H54 (cell line): ENCODE measurements at places on chromosomes 1 and 21.
A peak's percentile ranks its signal among the peaks of the same experiment; 100 is the strongest.

GRCh38 chr21:43956670-43957035, 55.5 kb upstream of the TRAPPC10 start:
- no peak for DNase-seq

DNA sequence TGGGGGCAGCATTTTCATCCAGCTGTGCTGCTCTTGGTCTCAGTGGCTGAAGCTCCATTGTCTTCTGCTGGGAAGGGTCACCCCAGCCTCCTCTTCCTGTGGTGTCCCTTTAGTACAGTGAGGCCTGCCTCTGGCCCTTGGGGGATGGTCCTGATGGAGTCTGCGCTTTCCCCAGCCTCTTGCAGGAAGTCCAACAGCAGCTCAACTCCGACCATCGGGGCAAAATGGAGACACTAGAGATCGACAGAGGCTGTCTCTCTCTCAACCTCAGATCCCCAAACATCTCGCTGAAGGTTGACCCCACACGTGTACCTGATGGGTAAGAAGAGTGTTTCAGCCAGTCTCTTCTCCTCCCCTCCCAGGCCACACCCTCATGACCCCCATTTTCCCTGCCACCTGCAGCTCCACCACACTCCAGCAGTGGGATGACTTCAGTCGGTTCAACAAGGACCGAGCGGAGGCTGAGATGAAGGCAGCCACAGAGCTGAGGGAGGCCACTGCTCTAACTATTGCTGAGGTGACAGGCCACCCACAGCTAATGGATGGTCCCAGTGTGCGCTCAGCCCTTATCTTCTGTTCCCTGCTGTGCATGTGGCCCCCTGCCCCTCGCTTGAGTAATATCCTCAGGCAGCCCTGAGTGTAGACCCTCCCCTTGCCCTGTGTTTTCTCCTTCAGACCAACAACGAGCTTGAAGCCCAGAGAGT, 2.0 kb upstream of the ADPRS start:
- DNase-seq: no peak

- no peak for DNase-seq
These were observed 32.3 kb downstream of the PABPC4 start for GRCh38 chr1:39544327-39544726.

- DNase-seq: no peak
These were observed 58.9 kb downstream of the C1orf94 start for GRCh38 chr1:34235594-34235993.

DNA sequence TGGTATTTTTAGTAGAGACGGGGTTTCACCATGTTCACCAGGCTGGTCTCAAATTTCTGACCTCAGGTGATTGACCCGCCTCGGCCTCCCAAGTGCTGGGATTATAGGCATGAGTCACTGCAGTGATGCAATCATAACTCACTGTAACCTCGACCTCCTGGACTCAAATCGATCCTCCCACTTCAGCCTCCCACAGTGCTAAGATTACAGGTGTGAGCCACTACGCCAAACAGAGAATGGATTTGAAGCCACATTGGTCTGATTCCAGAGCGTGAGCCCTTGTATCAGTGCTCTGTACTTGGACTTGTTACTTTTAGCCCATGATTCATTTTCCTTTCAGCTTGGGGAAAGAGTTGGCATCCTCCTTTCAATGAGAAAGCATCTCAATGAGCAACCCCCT, 14.9 kb upstream of the ZNF683 start:
- DNase-seq: no peak

DNA sequence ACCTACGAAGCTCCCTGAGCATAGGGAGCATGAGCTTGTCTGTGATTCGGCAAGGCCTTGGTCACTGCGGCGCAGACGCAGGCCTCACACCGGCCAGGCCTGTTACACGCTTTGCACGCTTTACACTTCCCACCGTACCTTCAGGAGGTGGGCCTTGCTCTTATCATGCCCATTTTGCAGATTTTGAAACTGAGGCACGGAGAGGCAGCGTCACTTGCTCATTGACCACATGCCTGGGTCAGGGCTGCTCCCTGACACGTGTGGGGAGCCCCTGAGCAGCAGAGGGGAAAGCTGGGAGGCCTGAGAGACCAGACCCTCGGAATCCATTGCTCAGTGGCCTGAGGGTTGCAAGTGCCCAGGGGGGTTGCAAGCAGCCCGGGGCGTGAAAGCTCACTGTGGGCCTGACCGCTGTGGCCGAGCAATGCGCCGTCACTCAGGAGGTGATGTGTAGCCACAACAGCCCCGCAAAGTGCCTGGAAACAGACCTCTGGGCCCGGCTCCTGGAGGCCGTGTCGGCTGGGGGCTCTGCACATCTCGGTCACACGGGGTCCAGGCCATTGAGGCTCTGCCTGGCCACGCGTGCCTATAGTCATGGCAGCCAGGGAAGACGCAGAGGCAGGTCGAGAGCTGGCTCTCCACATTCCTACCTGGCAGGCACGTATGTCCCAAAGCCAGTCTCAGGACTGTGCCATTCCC, 6.9 kb downstream of the ARHGEF16 start:
- DNase-seq: no peak

DNA sequence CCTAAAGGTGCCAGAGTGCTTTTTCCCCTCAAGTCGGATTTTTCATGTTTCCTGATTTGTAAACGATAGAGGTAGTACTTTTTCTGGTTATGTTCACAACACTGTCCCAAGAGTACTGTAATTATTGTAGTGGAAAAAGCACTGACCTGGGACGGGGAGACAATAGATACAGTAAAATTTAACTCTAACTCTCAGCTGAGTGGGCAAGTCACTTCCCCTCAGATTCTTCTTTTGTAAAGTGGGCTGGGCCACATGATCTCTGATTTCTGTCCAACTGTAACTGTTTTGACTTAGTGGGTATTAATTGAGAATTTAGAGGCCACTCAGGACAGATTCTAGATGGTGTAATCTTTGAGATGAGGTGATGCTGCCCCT, 19.1 kb downstream of the MARCKSL1 start:
- DNase-seq: no peak

DNA sequence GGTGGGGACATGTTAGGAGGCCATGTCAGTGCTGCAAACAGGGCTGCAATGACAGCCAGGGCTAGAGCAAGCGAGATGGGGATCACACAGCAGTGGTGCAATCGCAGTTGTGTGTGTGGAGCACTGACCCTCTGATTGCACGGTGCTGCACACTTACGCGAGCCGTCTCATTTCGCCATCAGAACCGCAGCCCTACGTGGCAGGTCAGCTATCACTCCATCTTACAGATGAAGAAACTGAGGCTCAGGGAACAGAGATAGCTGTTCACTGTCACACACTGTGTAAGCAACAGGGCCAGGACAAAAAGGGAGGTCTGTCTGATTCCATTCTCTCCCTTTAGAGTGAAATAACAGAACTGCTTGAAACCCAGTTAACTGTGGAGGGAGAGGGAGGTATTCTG, 104.8 kb upstream of the SLC45A1 start:
- DNase-seq: no peak

GRCh38 chr1:206748348-206749030, 22.1 kb upstream of the IL19 start:
- DNase-seq: no peak

- no peak for DNase-seq
These were observed 281.6 kb downstream of the KIF26B start for GRCh38 chr1:245436407-245436806.

- no peak for DNase-seq
These were observed 609.1 kb downstream of the PTPRC start for GRCh38 chr1:199247891-199248290.

GRCh38 chr1:116159611-116160010, 48.4 kb downstream of the MAB21L3 start:
- no peak for DNase-seq

DNA sequence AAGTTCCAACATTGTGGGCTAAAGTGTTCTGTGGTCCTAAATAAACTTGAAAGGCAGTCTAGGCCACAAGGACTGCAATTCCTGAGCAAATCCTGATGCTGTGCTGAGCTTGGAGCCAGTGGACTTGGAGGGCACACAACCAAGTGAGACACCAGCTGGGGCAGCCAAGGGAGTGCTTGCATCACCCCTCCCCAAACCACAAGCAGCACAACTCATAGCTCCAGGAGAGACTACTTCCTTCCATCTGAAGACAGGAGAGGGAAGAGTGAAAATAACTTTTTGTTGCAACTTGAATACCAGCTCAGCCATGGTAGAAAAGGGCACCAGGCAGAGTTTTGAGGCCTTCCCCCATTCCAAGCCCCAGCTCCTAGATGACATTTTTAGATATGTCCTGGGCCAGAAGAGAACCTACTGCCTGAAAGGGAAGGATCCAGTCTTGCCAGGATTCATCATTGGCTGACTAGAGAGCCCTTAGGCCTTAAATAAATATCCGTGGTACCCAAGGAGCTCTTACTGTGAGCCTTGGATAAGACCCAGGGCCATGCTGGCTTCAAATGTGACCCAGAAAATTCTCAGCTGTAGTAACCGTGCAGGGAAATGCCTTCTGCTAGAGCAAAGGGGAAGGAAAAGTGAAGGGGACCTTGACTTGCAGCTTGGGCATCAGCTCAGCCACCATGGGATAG, 35.4 kb upstream of the LRRC8B start:
- no peak for DNase-seq

- no peak for DNase-seq
These were observed 11.3 kb upstream of the VAMP4 start for GRCh38 chr1:171753182-171753581.

DNA sequence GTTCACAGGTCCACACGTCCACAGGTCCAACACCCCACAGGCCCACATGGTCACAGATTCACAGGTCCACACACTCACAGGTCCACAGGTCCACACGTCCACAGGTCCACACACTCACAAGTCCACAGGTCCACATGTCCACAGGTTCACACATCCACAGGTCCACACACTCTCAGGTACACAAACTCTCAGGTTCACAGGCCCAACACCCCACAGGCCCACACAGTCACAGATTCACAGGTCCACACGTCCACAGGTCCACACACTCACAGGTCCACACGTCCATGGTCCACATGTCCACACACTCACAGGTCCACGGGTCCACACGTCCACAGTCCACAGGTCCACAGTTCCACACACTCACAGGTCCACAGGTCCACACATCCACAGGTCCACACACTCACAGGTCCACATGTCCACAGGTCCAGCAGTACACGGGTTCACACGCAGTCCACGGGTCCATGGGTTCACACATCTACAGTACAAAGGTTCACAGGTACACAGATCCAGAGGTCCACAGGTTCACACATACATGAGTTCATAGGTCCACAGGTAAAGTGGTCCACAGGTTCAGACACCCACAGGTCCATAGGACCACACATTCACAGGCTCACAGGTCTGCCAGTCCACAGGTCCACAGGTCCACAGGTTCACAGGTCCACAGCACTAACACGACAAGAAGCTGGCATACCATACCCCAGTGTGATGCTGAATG, 39.3 kb upstream of the COL6A2 start:
- no peak for DNase-seq

DNA sequence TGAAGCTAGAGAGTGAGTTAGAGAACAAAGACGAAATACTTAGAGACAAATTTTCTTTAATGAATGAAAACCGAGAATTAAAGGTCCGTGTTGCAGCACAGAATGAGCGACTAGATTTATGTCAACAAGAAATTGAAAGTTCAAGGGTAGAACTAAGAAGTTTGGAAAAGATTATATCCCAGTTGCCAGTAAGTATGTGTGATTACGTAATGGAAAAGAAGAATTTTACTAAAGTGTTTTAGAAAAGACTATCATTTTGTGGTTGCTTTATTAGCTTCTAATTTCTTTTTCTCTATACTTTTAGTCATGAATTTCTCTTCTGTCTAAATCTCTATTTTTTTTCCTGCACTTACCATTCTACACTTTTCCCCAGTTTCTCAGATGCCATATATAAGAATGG, 26.7 kb downstream of the CCDC18 start:
- DNase-seq: no peak

GRCh38 chr1:29259802-29260441, 23.6 kb downstream of the PTPRU start:
- no peak for DNase-seq

DNA sequence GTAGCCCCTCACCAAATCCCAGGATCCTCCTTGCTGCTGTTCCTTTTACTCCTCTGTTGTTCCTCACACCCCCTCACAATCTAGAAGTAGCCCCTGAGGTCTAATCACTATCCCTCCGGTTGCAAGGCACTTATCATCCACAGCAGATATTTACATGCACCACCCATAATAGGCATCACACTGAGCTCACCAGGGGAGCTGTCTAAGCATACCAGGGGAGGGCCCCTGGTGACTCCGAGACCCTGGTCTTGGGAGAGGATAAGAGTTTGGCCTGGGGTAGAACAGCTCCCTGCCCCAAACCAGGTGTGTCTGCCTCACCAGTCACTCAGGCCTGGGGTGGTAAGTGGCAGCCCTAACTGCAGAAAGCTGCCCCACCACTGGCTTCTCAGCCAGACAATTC, 37.3 kb upstream of the ZC3H12A start:
- DNase-seq: no peak

DNA sequence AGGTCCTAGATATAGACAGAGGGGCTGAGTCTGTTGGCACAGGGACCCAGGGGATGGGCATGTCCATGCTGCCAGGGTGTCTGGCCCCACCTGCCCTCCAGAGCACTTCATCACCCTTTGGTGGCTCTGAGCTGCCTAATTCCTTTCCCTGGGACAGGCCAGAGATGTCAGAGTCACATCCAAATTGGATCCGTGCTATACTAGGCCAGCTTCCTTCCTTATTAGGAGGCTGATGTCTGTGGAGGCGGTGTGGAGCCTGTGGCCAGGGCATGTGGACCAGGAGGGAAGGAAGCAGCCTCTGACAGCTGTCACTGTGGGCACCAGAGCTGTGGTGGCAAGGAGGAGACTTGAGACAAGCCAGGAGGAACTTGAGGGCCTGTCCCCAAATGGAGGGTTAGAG, 77.7 kb upstream of the TMEM51 start:
- DNase-seq: no peak

GRCh38 chr1:22275626-22276395, 132.9 kb upstream of the WNT4 start:
- peak; percentile 68 for DNase-seq

- DNase-seq: no peak
These were observed 1.3 kb upstream of the TTF2 start for GRCh38 chr1:117058810-117059209.

DNA sequence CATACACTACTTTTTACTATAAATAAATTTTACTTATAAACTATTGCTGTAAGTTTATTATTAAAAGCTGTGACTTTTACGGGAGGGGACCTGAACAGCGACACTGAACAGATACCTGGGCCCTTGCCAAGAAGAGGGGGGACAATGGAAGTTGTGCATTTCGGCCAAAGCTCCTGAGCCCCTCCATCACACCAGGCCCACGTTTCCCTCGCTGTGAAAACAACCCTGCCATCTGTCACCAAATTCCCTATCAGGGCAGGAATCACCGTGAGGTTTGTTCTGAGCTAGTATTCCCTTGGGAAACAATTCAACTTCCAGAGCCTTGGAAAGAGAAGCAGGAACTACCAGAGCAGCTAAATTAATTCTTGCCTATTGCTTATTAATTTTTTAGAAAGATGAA, 37.0 kb downstream of the VTCN1 start:
- no peak for DNase-seq

GRCh38 chr1:117097443-117097842, 24.1 kb downstream of the TRIM45 start:
- DNase-seq: no peak

- no peak for DNase-seq
These were observed 20.0 kb upstream of the TACSTD2 start for GRCh38 chr1:58597076-58597475.

GRCh38 chr1:46301406-46301807, 2.0 kb downstream of the LRRC41 start:
- no peak for DNase-seq
